CD4-positive, alpha-beta T cell treated with Interleukin-17A for 4 hours (primary cell): ENCODE measurements at places on chromosomes 7 and 10.

GRCh38 chr7:28423918-28424514, 11.7 kb downstream of the CREB5 start:
- no peak for DNase-seq

DNA sequence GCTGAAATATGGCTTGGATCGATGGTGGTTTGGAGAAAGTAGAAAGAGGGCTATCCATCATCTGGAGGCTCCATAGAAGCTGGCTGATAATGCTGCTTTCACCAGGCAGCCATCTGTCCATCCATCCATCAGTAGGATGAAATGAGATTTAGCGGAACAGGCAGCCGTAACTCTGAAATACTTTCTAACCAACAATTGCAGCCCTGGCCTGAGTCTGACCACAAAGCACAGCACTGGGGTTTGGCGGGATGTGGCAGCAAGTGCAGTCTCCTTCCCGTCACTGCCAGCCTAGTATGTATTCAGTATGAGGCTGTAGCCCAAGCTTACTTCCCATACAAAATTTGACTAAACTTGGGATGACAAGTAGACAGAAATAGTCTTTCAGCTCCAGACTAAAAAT, 38.0 kb downstream of the R3HCC1L start:
- no peak for DNase-seq

- no peak for DNase-seq
Measured at GRCh38 chr10:38054361-38054797, 39.8 kb upstream of the ZNF37A start.

GRCh38 chr7:30979027-30979426, 15.3 kb downstream of the GHRHR start:
- DNase-seq, result no peak

DNA sequence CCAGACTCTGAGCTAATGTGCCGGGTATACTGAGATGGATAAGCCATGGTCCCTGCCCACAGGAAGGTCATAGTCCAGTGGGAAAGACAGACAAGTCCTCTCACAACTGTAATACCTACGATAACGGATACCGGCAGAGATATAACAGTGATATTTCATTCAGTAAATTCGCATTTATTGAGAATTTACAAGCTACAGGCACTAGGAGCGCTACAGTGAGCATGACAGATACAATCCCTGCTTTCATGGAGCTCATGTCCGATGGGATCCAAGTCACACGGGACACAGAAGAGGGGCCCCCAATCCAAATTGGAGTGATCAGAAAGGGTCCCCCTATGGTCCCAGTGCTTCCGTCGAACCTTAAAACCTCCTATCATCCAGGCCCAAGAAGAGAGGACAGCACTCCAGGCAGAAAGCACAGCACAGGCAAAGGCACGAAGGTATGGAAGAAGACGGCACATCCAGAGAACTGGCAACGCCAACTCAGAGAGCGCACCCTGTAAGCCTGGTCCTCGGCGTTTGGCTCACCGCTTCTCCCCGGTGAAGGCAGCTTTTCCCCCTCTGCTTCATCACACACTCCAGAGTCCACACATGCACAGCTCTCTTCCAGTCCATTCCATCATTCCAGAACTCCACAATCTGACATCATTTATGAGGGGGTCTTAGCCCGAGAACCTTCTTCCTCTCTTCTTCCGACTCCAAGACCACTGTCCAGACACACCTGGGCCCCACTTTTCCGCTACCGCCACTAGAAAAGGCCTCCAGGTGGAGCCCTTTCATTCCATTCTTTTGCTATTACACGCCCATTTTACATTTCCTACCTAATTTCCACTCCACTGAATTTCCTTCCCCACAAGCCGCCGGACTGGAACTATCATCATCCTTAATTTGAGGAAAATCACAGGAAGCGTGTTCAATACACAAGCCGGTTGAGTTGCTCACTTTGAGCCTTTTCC, 47.8 kb upstream of the NKX2-3 start:
- DNase-seq, result no peak

- no peak for DNase-seq
Measured at GRCh38 chr10:30231071-30231652, 117.9 kb downstream of the MTPAP start.

- DNase-seq, result no peak
Measured at GRCh38 chr10:60140651-60141632, 234.6 kb upstream of the CCDC6 start.

- DNase-seq, result no peak
Measured at GRCh38 chr7:50650057-50650664, 85.0 kb upstream of the DDC start.

GRCh38 chr7:101085162-101085964, at the start of gene TRIM56:
TSS of gene TRIM56 (plus strand) at chr7:101085481. CDS start at chr7:101087313, 1,832 bp downstream.
- peak; percentile 84 for DNase-seq

- peak; percentile 53 for DNase-seq
Measured at GRCh38 chr7:44884621-44885393, 523 bp downstream of the PURB start.

- DNase-seq, result no peak
Measured at GRCh38 chr7:148433521-148434180, 156.9 kb upstream of the C7orf33 start.

DNA sequence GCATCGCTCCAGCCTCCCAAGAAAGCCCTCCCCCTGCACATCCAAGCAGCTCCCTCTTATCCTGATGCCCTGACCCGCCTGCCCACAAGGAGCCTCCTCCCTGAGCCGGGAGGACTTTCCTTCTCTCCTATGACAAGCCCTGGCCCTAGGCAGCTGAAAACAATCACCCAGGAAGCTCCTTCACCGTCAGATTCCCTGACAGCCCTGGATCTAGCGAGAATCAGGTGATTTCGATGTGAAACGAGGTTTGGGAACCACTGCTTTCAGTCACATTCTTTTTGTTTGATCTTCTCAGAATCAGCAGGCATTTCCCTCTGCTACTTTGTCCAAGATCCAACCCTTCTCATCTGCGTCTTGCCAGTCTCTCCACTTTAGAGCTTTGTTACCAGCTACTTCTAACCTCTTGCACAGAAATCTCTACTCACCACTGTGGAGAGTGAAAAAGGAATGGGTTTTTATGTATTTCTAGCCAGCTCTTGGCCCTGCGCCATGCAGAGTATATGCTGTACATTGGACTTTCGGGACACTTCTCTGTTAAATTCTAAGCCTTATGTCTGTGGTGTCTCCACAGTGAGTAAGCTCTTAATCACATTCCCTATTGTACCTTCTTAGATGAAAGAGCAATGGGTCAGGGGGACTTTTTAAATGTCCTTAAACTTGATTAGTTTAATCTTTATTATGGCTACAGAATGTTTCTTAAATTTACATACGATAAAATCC, 253.2 kb upstream of the C7orf33 start:
- DNase-seq, result no peak

DNA sequence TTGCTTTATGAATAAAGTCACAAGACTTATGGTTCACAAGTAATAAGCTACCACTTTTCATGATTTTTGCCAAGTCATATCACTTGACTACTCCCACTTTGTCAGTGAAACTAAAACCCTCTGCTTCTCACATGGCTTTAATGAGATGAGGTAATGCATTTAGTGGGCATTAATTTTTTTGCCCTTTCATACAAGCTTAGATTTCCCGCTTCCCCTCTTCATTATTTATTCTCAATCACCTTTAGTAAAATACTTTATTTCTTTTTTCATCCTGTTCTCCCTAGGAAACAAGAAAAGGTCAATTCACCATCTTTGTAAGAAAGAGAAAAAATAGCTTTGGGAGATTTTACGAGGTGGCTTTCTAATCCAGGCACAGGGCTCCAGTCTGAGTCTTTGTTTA, 109.6 kb upstream of the STARD3NL start:
- DNase-seq, result no peak

GRCh38 chr10:116765648-116766081, 23.3 kb upstream of the HSPA12A start:
- DNase-seq, result peak; percentile 65

DNA sequence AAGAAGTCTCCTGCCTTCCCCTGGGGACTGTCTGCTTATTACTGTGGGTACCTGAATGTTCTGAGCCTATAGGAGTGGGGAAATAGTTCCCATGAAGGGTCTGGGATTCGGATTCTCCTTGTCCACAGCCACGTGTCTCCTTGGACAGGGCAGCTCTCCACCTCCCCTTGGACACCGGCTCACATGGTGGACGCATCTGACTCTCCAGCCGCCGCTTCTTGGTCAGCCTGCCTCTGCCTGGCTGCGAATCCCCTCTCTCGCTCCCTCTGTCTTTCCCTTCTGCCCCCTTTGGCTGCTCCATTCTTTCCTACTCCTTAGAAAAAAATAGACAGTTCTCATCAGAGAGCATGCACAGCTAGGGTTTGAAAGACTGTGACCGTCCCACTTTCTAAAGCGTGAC, 46.9 kb downstream of the JAKMIP3 start:
- no peak for DNase-seq

DNA sequence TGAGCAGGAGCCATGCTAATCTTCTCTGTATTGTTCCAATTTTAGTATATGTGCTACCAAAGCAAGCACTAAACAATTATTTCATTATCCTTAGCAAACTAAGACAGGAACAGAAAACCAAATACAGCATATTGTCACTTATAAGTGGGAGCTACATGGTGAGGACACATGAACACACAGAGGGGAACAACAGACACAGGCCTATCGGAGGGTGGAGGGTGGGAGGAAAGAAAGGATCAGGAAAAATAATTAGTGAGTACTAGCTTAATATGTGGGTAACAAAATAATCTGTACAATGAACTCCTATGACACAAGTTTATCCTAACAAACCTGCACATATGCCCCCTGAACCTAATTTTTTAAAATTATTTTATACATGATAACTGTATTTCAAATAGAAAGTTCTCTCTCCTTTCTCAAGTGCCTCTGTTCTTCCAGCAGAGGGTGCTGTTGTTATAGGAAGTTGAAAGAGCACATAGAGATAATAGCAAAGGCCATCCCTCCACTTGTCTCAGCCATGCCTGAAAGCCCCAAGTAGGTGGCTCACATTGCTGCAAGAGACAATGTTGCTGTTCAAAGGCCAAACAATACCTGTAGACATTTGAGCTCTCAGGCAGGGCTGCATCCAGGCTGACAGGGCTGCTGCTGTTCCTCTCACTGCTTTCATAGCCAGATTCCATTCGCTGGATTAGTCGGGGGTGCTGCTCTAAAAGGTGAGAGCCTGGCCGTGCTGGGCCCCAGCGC, 33.4 kb upstream of the PPP3CB start:
- peak; percentile 57 for DNase-seq

DNA sequence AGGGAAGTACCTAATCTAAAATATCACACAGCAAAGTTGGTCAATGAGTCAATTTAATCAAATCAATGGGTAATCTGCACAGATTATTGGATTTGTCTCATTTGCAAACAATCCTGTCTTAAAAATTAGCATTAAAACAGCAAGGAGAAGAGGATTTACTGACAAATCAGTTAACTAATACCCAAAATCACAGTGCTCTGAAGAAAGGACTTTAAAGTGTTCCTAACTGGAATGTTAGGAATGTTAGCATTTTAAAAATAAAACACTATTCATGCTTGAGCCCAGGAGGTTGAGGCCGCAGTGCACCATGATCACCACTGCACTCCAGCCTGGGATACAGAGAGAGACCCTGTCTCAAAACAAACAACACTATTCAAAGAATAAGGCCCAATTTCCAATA, 83.1 kb downstream of the CHCHD3 start:
- DNase-seq, result no peak

DNA sequence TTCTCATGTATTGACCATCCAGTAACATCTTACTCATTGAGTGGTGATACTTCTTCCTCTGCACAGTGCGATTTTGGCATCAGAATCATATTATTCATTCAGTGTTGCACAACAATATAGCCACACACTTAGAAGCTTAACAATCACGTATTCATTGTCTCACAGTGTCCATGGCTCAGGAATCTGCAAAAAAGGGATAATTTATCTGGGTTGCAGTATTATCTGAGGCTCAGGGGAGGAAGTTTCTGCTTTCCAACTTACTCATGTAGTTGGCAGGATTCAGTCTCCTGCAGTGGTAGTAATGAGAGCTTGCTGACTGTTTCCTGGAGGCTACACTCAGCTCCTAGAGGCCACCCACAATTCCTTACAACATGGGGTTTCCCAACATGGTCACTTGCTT, 803.6 kb downstream of the SORCS1 start:
- no peak for DNase-seq

DNA sequence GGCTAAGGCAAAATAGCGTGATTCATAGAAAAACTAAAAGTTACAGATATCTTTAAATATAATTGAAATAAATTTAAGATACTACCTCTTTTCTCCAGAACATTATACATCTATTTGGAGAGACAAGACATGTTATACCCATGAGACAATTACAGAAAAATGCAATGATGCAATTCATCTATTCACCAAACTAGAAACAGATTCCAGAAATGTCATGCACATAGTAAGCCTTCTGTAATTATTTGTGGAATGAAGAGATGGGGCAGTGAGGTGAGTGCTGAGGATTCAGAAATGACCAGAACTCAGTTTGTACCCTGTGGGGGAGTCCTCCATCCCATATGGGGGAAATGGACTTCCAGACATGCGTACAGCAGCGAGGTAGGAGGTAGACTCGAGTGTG, 99.4 kb downstream of the MKX start:
- DNase-seq, result no peak

DNA sequence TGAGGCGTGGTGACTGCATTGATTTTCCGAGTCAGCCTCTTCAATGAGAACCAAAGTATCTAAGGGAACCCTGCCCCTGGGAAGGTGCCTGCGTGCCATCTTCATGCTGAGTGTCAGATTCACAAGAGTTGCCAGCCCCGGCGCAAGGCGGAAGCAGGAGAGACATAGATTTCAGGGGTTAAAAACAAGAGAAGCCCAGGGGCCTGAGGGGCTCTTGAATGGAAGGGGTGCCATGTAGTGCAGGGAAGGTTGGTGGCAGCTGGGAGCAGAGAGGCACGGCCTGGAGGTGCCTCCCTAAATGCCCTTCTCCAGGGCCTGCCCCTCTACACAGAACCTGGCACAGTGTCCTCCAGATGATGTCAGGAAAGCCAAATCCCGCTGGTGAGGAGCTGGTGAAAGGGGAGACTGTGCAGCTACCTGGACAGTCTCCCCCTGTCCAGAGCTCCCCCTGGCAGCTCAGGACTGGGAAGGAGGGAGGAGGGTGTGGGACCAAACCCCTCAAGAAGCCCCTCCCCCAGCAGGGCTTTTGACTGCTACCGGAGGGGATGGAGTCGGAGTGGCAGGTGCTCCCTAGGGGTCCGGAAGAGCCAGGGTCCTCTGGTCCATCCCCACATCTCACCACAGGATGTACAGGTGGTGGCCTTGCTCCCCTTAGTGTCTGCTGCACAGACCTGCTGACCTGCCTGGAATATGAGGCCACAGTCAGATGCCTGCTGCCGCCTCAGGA, 137.9 kb downstream of the TCERG1L start:
- DNase-seq, result no peak

DNA sequence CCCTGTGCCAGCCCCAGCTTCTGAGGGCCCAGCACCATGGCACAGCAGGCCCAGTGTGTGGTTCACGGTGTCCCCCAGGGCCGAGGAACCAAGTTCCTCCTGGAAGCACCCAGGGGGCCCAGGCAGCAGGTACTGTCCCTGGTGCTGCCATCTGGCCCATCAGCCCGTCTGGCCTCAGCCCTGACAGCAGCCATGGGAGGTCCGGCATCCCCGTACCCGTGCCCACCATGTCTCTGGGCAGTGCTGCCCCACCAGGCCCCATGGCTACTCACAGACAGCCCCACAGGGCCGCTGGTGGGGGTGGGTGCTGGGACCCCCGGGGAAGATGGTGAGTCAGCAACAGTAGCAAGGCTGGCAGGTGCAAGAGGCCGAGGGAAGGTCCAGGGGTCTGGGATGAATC, 32.8 kb downstream of the STK32C start:
- DNase-seq, result no peak
